ENCODE measurements at places on chromosomes 6 and 20.
A peak's percentile ranks its signal among the peaks of the same experiment; 100 is the strongest.

GRCh38 chr6:126804332-126805064 lies 314.0 kb upstream of the RSPO3 start:
- no peak for DNase-seq

DNA sequence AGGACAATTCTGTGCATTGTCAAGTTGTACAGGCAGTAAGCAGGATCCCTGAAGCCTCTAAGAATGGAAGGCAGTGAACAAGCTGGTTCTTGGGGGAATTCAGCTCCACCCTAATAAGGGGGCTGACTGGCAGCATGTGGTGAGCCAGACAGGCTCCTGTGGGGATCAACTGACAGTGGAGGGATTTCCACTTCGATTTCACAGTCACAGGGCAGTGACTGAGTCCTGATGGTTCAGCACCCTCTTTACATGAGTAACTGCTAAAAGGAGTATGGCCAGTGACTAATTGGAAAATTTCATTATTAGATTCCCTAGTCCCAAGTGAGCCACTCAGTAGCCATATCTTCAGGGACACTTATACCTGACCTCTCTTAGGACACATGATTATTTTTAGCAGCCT lies 78.4 kb downstream of the NDUFAF5 start:
- no peak for DNase-seq

GRCh38 chr20:48124960-48125359 lies 339.7 kb upstream of the SULF2 start:
- no peak for DNase-seq

DNA sequence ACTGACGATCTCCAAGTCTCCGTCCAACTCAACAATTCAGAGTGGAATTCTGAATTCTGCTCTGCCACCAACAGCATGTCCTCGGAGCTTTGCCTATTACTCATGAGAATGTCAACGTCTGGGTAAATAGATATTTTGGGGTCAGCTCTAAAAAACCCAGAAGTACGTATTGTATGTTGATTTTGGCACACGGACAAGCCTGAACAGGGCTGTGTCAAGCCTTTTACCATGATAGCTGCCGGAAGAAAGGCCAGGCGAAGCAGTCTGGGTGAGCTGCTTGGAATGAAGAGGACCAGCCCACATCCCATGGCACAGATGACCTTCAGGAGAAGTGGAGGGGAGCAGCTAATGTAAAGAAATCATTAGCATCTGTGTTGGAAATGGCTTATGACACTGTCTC lies 88.0 kb upstream of the JAG1 start:
- DNase-seq, result peak; percentile 97
